C1 segment of cervical spinal cord (tissue), 14 donors: ENCODE measurements at places on chromosomes 7 and 10.

- no peak for DNase-seq
Measured at GRCh38 chr10:86836044-86836443, 79.6 kb downstream of the BMPR1A start.

- DNase-seq = no peak
Measured at GRCh38 chr10:98569853-98570252, 123.1 kb upstream of the HPS1 start.

GRCh38 chr10:69635428-69636272 lies 5.6 kb downstream of the FAM241B start:
- DNase-seq = no peak

- DNase-seq = no peak
Measured at GRCh38 chr10:132651511-132652029, 114.0 kb downstream of the INPP5A start.

DNA sequence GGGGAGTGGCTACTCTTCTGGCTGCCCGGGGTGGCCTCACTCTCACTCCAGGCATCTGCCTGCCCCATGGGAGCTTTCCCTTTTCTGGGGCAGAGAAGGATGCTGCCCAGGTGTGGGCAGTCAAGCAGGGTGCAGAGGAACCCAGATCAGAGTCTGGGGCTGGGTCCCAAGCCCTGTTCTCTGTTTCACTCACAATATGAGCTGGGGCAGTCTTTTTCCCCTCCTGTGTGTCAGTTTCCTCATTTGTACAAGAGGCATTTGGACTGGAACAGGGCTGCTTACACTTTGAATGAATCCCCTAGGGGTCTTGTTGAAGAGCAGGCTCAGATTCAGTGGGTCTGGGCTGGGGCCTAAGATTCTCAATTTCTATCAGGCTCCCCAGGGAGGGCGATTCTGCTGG lies 38.4 kb upstream of the AQP1 start:
- DNase-seq = no peak

DNA sequence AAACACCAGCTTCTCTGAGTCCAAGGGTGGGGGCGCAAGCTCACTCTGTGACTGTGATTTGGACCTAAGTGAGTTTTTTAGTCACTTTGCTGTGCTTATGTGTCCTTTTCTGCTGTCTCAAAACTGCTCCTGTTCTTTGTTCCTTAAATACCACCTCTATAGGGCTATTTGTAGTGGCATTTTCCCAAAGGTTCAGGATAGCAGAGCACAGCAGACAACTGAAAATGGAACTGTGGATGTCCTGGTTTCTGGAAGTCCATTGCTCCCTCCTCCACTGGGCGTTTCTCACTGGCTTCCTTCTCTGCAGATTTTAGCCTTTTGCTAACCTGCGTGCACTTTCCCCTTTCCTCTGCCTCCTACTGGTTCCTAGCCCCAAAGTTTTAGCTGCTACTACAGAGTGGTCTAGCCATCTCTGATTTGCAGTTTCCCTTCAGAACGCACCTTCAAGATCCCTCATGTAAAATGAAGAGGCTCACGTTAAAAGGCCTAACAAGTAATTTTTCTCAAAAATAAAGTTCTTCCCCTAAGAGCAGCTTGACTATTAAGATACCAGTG lies 25.6 kb downstream of the BLVRA start:
- DNase-seq = no peak

DNA sequence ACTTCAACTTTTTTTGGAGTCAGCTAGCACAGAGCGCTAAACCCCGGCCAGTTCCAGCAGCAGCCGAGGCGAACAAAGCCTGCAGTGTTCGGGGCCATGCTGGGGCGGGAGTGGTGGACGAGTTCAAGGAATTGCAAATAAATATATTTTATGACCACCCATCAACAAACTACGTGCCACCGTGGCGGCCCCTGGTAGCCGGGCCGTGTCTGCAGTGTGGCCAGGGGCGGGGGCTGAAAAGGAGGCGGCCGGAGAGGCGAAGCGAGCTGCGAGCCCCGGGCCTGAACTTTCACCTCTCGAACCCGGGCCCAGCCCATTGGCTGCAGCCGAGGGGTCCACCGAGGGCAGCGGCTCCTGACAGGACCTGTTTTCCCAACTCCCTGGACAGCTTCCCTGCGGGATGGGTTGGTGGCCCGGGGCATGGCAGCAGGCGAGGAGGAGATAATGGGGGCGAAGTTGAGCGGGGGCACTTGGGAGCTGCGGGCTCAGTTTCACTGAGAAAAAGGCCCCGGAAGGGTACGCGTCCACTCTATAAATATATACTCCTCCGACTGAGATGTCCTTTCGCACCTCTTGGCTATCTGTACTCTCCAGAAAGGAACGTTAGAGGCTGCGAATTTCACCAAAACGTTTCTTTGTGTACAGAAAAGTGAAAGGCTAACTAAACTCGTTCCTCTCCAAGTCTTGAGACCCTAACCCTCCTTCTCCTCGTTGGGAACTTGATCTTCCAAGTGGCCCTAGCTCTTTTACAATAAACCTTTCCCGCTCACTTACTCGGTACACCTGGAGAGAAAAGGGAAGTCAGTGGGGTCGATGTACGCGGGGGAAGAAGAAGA lies 164.6 kb upstream of the PPP1R3A start:
- DNase-seq = no peak

GRCh38 chr7:41706228-41706930 lies 3.5 kb upstream of the INHBA start:
- DNase-seq = no peak

DNA sequence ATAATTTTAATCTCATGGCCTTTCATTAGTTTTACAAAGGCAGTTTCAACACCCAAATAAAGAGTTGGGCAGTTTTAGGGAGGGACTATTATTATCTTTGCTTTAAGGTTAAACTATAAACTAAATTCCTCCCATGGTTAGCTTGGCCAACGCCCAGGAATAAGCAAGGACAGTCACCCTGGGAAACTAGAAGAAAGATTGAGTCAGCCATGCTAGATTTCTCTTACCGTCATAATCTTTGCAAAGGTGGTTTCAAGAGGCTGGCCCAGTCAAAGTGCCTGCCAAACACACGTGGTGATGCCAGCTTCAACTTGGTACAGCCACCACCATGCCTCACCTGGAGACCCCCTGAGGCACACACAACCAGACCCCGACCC lies 317.4 kb upstream of the SP8 start:
- DNase-seq = no peak
